ENCODE measurements at places on chromosomes 1 and 21.

DNA sequence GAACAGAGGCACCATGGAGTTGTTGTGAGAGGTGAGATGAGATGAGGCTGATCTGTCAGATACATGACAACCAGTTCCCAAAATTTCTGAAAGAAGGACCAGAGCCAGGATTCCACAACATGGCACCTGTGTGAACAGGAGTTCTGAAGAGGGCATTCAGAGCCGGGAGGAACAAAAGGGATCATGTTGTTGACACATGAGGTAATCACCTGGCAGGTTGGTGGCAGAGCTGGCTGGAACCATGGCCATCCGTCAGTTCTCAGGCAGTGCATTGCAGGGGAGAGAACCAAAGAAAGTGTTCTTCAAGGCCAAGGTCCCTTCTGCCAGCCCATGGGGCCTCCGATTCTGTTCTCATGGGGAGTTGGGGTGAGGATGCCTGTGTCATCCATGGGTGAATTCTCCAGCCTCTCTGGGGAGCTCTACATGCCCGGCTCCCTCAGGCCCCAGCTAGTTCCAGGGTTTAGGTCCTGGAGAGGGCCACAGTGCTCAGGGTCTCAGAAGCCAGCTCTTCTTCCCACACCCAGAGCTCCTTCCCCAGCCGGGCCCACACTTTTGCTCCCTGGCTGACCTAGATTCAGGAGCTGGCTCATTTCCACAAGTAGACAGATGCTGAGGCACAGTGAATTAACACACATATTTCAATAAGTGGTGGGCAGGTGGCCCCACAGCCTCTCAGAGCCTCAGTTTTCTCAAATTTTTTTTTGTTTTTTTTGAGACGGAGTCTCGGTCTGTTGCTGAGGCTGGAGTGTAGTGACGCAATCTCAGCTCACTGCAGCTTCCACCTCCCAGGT, 49.1 kb upstream of the CTPS1 start:
- DNase-seq = no peak

- DNase-seq = no peak
Measured at GRCh38 chr1:172500207-172500606, 32.7 kb upstream of the SUCO start.

DNA sequence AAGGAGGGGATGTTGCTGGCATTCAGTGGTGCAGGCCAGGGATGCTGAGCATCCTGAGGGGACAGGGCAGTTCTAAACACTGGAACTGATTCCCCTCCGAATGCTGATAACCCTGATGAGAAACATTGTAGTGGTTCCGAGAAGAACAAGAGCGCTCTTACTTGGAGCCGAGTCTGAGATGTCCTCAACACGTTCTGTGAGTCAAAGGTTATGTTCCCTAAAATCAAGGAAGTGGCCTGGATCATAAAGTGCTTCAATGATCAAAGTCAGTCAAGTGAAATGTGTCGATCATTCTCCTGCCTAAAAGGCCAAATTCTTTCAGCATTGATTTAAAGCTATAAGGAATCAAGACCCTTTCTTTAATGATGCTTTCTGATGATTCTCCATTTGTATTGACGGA, 234.1 kb downstream of the NFIA start:
- no peak for DNase-seq

DNA sequence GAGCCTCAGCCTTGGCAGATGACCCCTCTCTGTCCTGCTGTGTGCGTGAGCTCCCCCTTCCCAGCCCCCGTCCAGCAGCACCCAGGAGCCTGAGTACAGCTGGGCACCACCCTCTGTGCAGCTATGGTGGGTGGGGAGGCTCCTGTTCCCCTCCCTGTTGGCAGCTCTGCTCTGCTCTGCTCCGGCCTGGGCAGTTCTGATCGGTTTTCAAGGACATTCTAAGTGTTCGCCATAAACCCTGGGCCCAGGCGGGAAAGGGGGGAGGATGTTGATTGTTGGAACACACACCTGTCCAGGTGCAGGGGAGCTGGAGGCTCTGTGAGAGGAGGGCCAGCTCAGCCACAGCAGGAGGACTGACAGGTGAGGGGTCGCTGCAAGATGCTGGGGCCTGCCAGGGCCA, at the start of gene CLCNKB:
Gene CLCNKB, plus strand, starts transcription at position 262 of the 400 bp plus-strand sequence. CDS start 711 bp downstream, outside the sequence.
- DNase-seq = no peak

- no peak for DNase-seq
Measured at GRCh38 chr1:23187637-23188036, 19.0 kb upstream of the LUZP1 start.

- DNase-seq = no peak
Measured at GRCh38 chr1:65420590-65421350, at the start of the genes LEPR and LEPROT. TSS of gene LEPR (plus strand) at chr1:65420668. CDS start at chr1:65565566, 144,898 bp downstream. TSS of gene LEPROT (plus strand) at chr1:65420668. CDS start at chr1:65420725, 57 bp downstream.

GRCh38 chr1:63904826-63905225, 131.0 kb downstream of the ROR1 start:
- no peak for DNase-seq

- DNase-seq = no peak
Measured at GRCh38 chr21:38282921-38283320, 26.1 kb downstream of the KCNJ15 start.

DNA sequence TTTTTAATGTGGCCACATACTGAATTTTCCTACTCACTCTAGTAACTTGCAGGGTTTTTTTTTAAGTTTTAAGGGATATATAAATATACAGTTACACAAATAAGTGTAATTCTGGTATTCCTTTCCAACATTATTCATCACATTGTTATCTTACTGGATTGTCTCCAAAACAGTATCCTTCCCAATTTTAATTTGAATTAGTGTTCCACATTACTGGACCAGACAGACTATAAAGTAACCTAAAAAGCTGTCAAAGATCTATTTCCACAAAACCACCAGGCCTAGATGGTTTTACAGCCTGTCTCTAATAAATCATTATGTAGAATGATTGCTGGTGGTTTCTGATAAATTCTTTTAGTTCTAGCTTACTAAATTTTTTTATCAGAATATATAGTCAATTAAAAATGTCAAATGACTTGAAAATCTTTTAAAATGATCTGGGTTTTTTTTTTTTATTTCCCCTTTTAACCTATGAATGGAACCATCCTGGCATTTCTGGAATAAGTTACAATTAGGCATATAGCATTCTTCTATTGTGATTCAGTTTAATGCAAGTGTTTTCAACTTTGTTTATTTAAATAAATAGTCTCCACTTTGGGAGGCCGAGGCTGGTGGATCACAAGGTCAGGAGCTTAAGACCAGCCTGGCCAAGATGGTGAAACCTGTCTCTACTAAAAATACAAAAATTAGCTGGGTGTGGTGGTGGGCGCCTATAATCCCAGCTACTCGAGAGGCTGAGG, 59.3 kb downstream of the PACC1 start:
- DNase-seq = no peak

DNA sequence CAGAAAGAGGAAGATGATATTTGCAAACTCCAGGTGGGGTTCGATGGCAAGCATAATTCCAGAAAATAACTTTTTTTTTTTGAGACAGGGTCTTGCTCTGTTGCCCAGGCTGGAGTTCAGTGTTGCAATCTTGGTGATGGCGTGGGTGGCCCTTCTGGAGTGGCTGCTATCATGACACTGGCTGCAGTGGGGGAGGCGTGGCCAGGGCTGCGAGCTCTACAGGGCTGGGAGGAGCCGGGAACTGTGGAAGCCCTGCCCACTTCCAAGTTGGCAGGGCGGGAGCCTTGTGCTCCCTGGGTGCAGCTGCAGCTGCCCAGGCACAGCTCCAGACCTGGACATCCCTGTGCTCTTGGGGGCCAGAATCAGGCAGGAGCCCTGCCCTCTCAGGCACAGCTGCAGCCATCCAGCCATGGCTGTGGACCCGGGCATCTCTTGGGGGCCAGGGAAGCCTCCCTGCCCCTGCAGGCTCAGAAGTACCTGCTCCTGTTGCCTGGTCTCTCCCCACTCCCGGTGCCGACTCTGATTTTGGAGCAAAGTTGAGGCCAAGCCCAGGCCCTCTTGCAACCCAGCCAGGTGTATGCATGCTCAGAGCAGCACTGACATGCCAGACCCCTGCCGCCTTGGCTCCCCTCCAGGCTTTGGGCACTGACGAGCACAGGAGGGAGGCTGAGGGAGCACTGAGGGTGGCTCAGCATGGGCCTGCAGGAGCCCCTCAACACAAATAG, 7.2 kb upstream of the BCL10 start:
- DNase-seq = no peak

DNA sequence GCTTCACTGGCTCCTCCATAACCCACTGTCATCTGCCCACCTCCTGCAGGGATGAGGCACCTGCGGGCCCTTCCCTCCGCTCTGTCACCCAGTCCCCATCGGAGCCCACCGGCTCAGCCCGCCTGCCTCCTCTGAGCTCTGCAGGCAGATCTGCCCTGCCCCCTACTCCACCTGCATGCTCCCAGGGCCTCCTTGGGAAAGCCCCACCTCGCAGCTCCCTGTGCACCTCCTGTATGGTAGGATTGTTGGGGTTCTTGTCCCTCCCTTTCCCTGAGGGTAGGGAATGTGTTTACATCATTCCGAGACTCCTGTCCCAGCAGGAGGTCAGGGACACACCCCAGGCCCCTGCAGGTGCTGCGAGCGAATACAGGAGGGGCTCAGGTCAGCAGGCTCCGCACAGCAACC, 50.5 kb downstream of the SIK1 start:
- DNase-seq = no peak

DNA sequence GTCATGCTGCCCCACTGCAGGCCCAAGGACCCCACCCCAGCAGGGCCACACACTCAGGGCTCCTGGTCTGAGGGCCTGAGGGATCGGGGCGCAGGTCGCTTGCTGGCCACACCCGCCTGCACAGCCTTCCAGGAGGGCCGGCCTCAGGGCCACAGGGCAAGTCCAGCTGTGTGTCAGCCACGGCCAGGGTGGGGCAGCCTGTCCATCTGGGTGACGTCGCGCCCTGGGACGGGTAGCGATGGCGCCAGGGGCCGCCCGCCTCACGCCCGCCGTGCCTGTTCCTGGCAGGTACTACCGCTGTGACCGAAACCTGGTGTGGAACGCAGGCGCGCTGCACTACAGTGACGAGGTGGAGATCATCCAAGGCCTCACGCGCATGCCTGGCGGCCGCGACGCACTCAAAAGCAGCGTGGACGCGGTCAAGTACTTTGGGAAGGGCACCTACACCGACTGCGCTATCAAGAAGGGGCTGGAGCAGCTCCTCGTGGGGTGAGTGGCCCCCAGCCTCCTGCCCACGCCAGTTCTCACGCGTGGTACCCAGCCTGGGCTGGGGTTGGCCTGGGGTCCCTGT, 2.5 kb downstream of the COL6A1 start:
- no peak for DNase-seq

- DNase-seq = no peak
Measured at GRCh38 chr21:39976800-39977199, 109.6 kb downstream of the PCP4 start.

DNA sequence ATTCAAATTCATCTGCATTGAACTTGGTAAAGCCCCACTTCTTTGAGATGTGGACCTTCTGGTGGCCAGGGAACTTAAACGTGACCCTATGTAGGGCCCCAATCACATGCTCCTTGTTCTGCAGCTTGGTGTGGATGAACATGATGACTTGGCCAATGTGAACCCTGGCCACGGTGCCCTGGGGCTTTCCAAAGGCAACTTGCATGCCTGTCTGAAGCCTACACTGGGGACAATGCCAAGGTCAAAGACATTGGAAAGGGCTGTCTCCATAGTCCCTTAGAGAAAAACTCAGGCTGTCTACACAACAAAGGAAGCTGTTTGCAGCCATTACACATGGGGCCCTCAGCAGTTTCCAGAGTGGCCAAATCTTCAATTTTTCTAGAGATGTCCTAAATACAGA, 8.9 kb upstream of the VPS13D start:
- DNase-seq = no peak

DNA sequence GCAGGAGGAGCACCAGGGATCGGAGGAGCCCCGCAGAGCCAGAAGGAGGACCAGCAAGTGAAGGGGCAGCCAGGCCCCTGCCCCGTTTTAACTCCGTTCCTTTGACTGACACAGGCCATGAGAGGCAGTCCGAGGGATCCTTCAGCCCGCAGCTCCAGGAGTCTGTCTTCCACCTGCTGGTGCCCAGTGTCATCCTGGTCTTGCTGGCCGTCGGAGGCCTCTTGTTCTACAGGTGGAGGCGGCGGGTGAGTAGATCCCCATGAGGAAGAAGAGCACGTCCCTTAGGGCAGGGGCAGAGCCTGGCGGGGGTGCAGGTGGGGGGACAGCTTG, 13.3 kb downstream of the CSF1 start:
- DNase-seq = no peak

- no peak for DNase-seq
Measured at GRCh38 chr21:32914424-32915039, 111.2 kb upstream of the OLIG2 start.

GRCh38 chr21:29209696-29210095, 79.3 kb downstream of the MAP3K7CL start:
- no peak for DNase-seq

- no peak for DNase-seq
Measured at GRCh38 chr1:29470087-29470787, 233.9 kb downstream of the PTPRU start.

DNA sequence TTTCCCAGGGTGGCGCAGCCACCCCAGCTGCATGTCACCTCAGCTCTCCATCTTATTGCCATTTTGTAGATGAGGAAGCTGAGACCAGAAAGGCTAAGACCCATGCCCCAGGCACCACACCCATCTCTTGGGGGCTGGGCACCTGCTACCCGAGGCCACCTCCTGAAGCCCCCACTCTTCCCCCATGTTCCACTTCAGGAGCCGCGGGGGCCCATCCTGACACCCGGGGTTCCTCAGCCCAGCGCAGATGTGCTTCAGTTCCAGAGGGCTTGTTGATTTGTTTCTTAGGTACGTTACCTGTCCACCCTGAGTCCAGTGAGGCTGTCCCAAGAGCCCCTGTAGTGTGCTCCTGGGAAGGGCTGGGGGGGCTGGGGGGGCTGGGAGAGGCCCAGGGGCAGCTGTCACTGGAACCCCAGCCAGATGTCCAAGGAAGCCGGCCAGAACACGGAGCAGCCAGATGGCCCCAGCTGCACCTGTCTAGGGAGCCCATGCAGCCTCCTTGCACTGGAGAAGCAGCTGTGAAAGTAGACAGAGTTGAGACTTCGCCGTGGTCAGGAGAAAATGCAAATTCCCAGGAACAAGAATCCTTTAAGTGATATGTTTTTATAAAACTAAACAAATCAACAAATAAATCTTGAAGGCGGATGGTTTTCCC, 17.1 kb upstream of the CCDC27 start:
- no peak for DNase-seq

- no peak for DNase-seq
Measured at GRCh38 chr21:44803651-44804050, 2.0 kb upstream of the UBE2G2 start.

DNA sequence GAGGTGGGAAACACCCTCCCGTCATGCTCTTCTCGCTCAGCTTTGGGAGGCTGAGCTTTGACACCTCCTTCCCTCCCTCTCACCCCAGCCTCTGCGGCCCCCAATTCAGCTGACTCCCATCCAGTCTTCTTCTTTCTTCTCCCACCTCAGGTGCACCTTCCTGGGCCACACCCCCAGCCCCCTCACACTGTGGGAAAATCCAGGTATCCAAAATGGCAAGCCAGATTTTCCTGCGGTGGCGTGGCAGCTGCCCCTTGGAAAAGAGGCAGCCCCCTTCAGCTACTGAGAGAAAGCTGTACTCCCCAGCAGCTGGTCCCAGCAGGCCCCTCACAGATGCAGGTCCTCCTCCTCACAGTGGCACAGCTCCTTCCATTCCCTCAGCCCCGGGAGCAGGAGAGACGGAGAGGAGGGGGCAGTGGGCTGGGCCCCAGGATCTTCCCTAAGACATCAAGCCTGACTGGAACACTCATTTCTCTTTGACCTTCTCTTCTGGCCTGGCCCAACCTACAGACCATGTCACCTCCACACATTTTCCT, 61.6 kb downstream of the OPTC start:
- no peak for DNase-seq

Measured in activated CD8-positive, alpha-beta memory T cell treated with anti-CD3 and anti-CD28 coated beads for 24 hours (primary cell).